ENCODE measurements at places on chromosomes 6 and 20. TPM values are rescaled to one million over a fixed set of nuclear protein-coding genes. Genes with fewer than 3 reads are reported as not detected.

The ZNF311 gene
- total RNA-seq = 0.80 TPM

The DPPA5 gene
- not detected for total RNA-seq

The TTLL9 gene
- not detected for total RNA-seq

The LY6G6F gene
- not detected for total RNA-seq

The NKX2-2 gene
- not detected for total RNA-seq

Measured in activated T-helper 1 cell treated with anti-CD3 and anti-CD28 coated beads, Interleukin-12 subunit alpha, Interleukin-12 subunit beta, Interleukin-2, Interleukin-4 antibody, amounts not matched to agents 30 ng/mL and 10 ng/mL and 1 ng/mL, durations not matched to agents 14 hours and 24 hours and 36 hours (primary cell).